Peyer's patch (tissue), 4 donors: ENCODE measurements at places on chromosomes 7 and 10. TPM values are rescaled to one million over a fixed set of nuclear protein-coding genes. Genes with fewer than 3 reads are reported as not detected.
A peak's percentile ranks its signal among the peaks of the same experiment; 100 is the strongest.

DNA sequence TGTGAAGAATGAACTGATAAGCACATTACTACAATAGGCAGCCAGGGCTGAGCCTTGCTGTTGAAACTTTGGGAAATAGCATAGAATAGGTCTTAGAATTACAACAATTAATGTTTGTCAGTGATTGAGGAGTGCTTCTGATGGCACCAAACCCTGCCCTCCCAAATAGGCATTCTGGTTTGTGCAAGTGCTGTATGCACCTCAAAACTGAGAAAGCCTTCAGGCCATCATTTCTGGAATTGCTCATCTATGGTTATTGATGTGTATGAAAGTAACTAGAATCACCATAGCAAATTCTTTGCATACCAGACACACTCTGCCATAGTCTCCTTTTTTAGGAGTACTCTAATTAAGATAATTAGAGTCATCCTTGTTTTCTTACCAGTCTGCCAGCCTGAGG, 585.0 kb upstream of the MBL2 start:
- no peaks in the 10 kb centered on the region for H3K4me1 ChIP-seq
- no peaks in the 10 kb centered on the region for H3K36me3 ChIP-seq
- H3K27ac ChIP-seq, result no peak overlapping the region
- DNase-seq, result no peak
- H3K4me3 ChIP-seq, result no peak overlapping the region

GRCh38 chr7:36916116-36916515, 191.8 kb upstream of the AOAH start:
- H3K4me3 ChIP-seq, result no peak overlapping the region
- H3K4me1 ChIP-seq, result no peaks in the 10 kb centered on the region
- no peak overlapping the region for H3K27ac ChIP-seq

- H3K27me3 ChIP-seq, result no peaks in the 10 kb centered on the region
- H3K36me3 ChIP-seq, result no peaks in the 10 kb centered on the region
- no peak overlapping the region for H3K27ac ChIP-seq
- no peak overlapping the region for H3K4me3 ChIP-seq
- DNase-seq, result no peak
- no peaks in the 10 kb centered on the region for H3K4me1 ChIP-seq
Measured at GRCh38 chr7:71627651-71628050, 495.7 kb downstream of the GALNT17 start.

DNA sequence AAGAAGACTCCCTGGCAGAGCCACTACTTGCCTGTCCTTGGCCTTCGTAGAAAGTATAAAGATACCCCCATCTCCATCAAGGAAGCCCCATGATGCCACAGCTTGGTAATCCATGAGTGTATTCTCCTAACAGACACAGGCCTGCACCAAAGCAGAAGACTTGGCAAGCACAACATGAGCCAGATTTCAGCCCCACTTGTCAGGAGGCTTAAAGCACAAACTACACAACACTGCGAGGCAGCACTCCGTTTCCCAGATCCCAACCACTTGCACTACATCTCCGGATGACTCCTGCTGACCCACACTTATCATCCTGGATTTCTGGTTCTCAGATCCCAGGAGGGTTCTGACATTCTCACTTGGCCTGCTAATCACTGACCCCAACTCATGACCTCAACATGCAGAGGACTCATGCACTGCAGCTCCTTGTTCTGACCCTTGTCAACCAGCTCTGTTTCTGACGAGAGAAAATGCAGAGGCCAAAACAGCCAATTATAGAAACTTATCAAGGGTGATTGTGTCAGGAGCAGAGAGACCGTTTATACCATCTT, 100.8 kb downstream of the RELN start:
- H3K27ac ChIP-seq, result no peak overlapping the region
- H3K36me3 ChIP-seq, result no peaks in the 10 kb centered on the region
- H3K4me3 ChIP-seq, result no peak overlapping the region
- no peaks in the 10 kb centered on the region for H3K4me1 ChIP-seq
- H3K27me3 ChIP-seq, result no peaks in the 10 kb centered on the region

DNA sequence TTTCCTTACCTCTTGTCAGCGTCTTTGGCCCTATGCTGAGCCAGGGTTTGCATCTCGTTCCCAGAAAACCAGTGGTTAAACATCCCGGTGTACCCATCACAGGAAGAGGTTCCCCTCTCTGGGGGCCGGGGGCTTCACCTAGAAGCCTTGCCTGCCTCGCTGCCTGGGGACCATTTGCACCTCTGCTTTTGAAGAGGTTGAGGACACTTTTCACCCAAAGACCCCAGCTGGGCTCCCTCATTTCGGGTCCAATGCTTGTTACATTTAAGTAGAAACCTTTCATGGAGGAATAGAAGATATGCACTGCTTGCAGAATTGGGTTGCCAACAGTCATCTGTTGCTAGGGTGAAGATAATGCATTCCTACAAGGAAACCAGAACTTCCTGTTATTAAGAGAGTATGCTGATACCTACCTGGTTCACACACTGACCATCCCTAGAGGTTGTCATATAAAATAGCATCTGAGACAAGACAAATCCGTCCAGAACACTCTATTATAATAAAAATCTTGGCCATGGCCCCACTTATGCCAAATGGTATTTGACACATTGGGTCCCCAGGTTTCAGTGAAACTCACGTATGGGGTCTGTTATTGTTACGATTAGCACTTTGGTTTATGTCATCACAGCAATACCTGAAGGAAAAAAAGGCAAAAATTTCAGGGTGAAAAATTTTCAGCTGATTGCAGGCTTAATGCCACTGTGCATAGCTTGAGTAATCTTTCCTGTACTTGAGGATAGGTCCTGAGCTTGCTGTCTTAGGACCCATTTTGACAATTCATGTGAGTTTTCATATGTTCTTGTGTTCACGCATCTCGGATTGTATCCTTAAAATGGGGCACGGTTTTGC, 917 bp downstream of the ZNF365 start:
- H3K4me3 ChIP-seq, result no peak overlapping the region
- H3K4me1 ChIP-seq, result peaks cover 8% of the 10 kb centered on the region
- H3K36me3 ChIP-seq, result no peaks in the 10 kb centered on the region
- no peak overlapping the region for H3K27ac ChIP-seq

GRCh38 chr7:92745241-92745640, 91.1 kb downstream of the CDK6 start:
- no peaks in the 10 kb centered on the region for H3K4me1 ChIP-seq
- H3K27me3 ChIP-seq, result no peaks in the 10 kb centered on the region
- no peaks in the 10 kb centered on the region for H3K36me3 ChIP-seq
- no peak overlapping the region for H3K27ac ChIP-seq
- DNase-seq, result no peak
- no peak overlapping the region for H3K4me3 ChIP-seq

- H3K36me3 ChIP-seq, result no peaks in the 10 kb centered on the region
- H3K4me1 ChIP-seq, result peaks cover 5% of the 10 kb centered on the region
- no peak overlapping the region for H3K4me3 ChIP-seq
- H3K27ac ChIP-seq, result no peak overlapping the region
- DNase-seq, result no peak
Measured at GRCh38 chr10:78896159-78896928, 172.4 kb upstream of the ZMIZ1 start.

GRCh38 chr7:2896131-2896530, 52.0 kb upstream of the GNA12 start:
- H3K36me3 ChIP-seq, result no peaks in the 10 kb centered on the region
- H3K27ac ChIP-seq, result no peak overlapping the region
- H3K4me3 ChIP-seq, result no peak overlapping the region
- no peak for DNase-seq
- no peaks in the 10 kb centered on the region for H3K27me3 ChIP-seq
- H3K4me1 ChIP-seq, result no peaks in the 10 kb centered on the region

DNA sequence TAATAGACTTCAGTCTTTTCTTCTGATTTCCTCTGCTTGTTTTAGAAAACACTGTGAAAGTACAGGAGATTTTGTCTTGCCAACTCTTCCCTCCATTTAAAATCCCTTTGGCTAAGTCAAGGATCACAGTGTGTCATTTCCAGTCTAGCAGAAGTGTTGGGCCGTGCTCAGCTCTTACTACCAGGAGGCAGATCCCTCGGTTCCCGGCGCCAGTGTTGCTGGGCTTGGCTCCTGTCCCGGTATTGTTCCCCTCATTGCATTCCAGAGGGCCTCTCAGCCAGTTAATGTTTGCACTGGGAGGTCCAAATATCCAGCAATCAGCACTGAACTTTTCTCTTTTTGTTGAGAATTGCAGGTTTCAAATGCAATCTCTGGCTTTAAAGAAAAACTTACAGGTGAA, 612.1 kb upstream of the MGMT start:
- DNase-seq, result peak; percentile 73
- no peaks in the 10 kb centered on the region for H3K27me3 ChIP-seq

- H3K4me3 ChIP-seq, result no peak overlapping the region
- DNase-seq, result no peak
- no peaks in the 10 kb centered on the region for H3K27me3 ChIP-seq
- no peaks in the 10 kb centered on the region for H3K36me3 ChIP-seq
- H3K4me1 ChIP-seq, result no peaks in the 10 kb centered on the region
- H3K27ac ChIP-seq, result no peak overlapping the region
Measured at GRCh38 chr7:45610660-45611299, 36.6 kb downstream of the ADCY1 start.

DNA sequence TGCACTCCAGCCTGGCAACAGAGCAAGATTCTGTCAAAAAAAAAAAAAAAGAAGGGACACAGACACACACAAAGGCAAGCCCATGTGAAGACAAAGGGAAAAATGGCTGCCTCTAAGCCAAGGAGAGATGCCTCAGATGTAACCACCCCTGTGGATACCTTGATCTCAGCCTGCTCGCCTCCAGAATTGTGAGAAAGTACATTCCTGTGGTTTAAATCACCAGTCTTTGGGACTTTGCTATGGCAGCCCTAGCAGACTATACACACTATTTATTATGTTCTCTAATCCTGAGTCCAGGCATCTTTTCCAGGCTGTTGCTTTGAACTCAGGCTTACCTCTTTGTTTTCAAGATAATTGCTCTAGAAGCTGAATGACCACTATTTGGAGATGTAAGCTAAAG, 494.3 kb downstream of the GALNT17 start:
- no peaks in the 10 kb centered on the region for H3K27me3 ChIP-seq
- H3K36me3 ChIP-seq, result no peaks in the 10 kb centered on the region
- no peak overlapping the region for H3K27ac ChIP-seq
- DNase-seq, result no peak
- H3K4me1 ChIP-seq, result no peaks in the 10 kb centered on the region

GRCh38 chr10:93680412-93681047, 21.9 kb downstream of the FRA10AC1 start:
- H3K36me3 ChIP-seq, result no peaks in the 10 kb centered on the region
- H3K27me3 ChIP-seq, result no peaks in the 10 kb centered on the region
- H3K4me3 ChIP-seq, result no peak overlapping the region
- H3K27ac ChIP-seq, result no peak overlapping the region

DNA sequence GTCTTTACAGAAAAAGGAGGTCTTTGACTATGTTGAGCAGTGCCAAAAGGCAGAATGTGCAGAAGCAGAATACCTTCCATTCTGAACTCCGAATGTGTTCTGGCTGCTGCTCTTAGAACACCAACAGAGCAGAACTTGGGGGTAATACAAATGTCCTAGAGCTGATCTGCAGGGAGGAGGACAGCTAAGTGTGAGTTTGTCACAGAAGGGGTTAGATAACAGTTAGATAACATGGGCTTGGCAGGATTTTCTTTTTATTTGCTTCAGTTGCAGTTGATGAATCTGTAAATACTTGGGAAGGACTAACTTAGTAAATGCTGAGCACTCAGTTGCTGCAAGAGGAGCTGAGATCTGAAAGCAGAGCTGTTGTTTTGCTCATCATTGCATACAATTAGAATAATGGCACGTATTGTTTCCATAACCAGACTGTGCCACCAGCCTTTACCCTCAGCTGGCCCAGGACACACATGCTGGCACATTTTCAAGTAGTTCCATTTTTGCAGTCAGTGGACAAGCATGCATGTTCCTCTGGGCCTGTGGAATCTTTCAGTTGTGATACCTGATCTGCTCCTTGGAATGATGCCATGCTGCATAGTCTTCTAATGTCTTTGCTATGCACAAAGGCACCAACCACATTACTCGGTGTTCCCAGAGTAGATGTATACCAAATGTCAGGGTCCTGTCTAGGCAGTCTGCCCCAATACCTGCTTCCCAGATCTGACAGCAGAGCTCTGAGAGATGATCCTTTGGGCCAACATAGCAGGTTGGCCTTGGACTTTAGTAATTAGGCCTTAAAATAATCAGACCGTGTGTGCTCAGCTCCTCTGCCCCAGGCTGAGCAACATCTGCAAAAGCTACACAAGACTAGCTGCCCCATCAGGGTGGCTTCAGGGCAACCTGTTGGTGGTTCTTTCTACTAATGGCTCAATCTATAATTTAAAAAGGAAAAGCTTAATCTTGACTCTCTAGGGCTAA, 55.7 kb downstream of the GSDME start:
- no peaks in the 10 kb centered on the region for H3K36me3 ChIP-seq
- no peak overlapping the region for H3K4me3 ChIP-seq
- no peak overlapping the region for H3K27ac ChIP-seq

Gene HTR5A
- not detected for total RNA-seq

Gene ZNF735
- total RNA-seq, result not detected

Gene FAM25A
- total RNA-seq, result not detected

Gene MALRD1
- total RNA-seq, result 256 TPM

Gene GIMAP4
- 6.6 TPM for total RNA-seq
